Renal cortical epithelial cell (primary cell): ENCODE measurements at places on chromosomes 13 and 19. TPM values are rescaled to one million over a fixed set of nuclear protein-coding genes. Genes with fewer than 3 reads are reported as not detected.

The SULT2A1 gene
- not detected in 2 replicates for total RNA-seq

The CCDC169 gene
- 2.8 and 3.3 TPM in 2 replicates for total RNA-seq

The KLK4 gene
- total RNA-seq: not detected in 2 replicates

The ZNF829 gene
- 3.8 and 4.0 TPM in 2 replicates for total RNA-seq

The PRRG2 gene
- total RNA-seq: 4.2 and 7.2 TPM in 2 replicates

The VASP gene
- total RNA-seq: 66.0 and 224 TPM in 2 replicates

The TTC9B gene
- total RNA-seq: not detected in 2 replicates

The SETDB2 gene
- total RNA-seq: 5.7 and 12.0 TPM in 2 replicates

The S1PR4 gene
- 0.10 TPM in 1 of 2 replicates, not detected in the other for total RNA-seq

The STOML3 gene
- not detected in 2 replicates for total RNA-seq

The ZNF773 gene
- 18.9 and 22.1 TPM in 2 replicates for total RNA-seq

The ZNF85 gene
- total RNA-seq: 1.2 and 5.4 TPM in 2 replicates

The CEACAM3 gene
- not detected in 2 replicates for total RNA-seq

The OLFM2 gene
- 0.87 and 4.9 TPM in 2 replicates for total RNA-seq

The DIS3 gene
- total RNA-seq: 48.1 and 49.0 TPM in 2 replicates

The RASL11A gene
- 2.4 and 29.4 TPM in 2 replicates for total RNA-seq

The ZNF221 gene
- 4.0 and 13.7 TPM in 2 replicates for total RNA-seq

The SYT3 gene
- total RNA-seq: 0.40 TPM in 1 of 2 replicates, not detected in the other

The CYP2S1 gene
- 2.2 and 3.1 TPM in 2 replicates for total RNA-seq

The FXYD1 gene
- total RNA-seq: not detected in 2 replicates

The C1QTNF9 gene
- total RNA-seq: not detected in 2 replicates

The PRR36 gene
- total RNA-seq: 0.17 and 0.35 TPM in 2 replicates

The BRME1 gene
- total RNA-seq: 0.25 and 0.35 TPM in 2 replicates

The SPC24 gene
- total RNA-seq: 1.5 and 29.3 TPM in 2 replicates

The ZNF112 gene
- total RNA-seq: 6.1 and 12.2 TPM in 2 replicates

The ECSIT gene
- 18.4 and 23.3 TPM in 2 replicates for total RNA-seq

The R3HDM4 gene
- 36.6 and 38.3 TPM in 2 replicates for total RNA-seq
